NCI-H187 treated with DMSO at 0.1 percent for 48 hours (cell line): ENCODE measurements at places on chromosomes 2 and 18.

DNA sequence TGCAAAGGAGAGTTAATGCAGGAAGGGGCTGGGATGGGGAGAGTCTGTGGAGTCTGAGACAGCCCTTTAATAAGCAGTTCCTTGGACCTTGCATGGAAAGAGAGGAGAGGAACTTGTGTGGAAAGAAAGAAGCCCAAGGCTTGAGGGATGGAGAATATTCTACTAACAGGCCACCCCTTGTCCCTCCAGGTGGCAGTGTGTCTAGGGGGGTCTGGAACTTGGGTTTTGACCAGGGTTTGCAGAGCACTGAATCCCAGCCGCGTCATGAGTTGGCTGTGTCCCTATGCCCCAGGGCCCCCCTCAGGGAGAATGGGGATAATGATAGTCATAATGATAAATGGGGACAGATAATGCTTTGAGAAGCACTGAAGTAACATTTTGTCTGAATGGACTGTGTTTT lies 15.0 kb downstream of the TCF7L1 start:
- no peak for DNase-seq

GRCh38 chr2:88667219-88667618 lies 24.3 kb upstream of the RPIA start:
- no peak for DNase-seq

DNA sequence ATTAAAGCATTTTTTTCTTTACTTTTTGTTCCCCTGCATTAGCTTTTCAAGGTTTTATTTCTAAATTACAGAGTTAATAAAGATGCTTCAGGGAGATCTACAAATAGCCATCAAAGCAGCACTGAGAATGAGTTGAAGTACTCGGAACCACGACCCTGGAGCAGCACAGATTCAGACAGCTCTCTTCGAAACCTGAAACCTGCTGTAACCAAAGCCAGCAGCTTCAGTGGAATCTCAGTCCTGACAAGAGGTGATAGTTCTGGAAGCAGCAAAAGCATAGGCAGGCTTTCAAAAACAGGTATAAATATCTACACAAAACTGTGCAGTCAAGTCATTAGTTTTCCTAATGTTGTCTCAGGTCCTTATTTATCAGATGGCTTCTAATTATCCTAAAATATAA lies 102.8 kb upstream of the UBXN4 start:
- DNase-seq = no peak

DNA sequence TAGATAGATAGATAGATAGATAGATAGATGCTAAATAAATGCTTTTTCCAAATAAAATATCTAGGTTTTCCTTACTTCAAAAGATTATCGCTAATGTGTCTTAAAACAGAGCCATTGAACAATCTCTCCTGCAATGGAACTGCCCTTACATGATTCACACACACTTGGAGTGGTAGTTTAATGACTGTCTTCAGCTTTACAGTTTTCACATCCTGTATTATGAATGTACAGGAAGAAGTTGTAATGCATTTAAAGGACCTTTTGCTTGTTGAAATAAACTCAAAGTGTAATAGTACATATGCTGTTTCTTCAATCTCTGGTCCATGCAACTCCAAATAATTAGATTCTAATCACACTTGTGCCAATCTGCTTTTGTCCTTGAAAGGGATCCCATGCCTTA lies 797.6 kb upstream of the CDH2 start:
- no peak for DNase-seq

DNA sequence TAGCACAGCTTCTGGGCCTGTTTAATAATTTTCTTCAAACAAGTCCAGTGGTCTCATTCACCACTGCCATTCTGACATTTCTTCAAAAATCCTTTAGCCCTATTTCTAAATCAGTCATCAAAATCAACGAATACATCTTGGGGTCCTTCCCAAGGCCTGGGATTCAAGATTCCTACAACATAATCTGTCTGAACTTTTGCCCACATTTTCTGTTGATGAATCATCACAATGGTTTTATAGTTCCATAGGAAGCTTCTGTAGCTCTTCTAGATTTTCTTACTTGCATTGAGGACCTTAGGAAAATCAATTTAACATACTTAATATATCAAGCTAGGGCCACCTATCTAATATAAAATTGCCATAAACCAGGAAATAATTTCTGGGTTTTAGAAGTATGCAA lies 811.8 kb upstream of the ACVR2A start:
- no peak for DNase-seq

DNA sequence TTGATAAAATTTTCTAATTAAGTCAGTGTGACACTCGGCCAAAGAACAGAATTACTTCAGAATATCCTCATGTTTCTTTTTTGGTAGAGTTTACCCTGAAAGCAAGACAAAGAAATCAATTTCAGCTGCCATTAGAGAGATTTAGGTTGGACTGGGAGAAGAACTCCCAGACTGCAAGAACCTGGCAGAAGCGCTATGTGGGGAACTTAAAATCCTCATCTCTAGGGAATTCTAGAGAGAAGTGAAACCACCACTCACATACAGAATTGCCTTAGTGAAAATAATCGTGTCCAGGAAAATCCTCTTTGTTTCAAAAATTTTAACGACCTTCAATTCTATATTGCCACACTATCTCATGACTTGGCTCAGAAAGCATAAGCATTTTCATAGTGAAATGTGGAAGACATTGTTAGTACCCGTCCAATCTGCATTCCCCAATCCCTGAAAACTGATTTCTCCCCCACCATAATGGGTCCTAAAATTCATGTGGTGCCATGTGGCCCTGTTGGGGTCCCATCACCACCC lies 297.3 kb upstream of the MEIS1 start:
- no peak for DNase-seq
